ENCODE measurements at places on chromosomes 13 and 19. TPM values are rescaled to one million over a fixed set of nuclear protein-coding genes. Genes with fewer than 3 reads are reported as not detected.
A peak's percentile ranks its signal among the peaks of the same experiment; 100 is the strongest.

F7 gene
- total RNA-seq = 0.83 TPM

ZNF439 gene
- total RNA-seq = 0.07 TPM

BEST2 gene
- not detected for total RNA-seq

ZNF837 gene
- 9.1 TPM for total RNA-seq

GRCh38 chr13:21709697-21710096, 38.8 kb downstream of the FGF9 start:
- DNase-seq = no peak

GRCh38 chr13:94073007-94073744, 406.3 kb downstream of the DCT start:
- peak; percentile 12 for DNase-seq

GRCh38 chr13:39402221-39402970, 200.6 kb downstream of the LHFPL6 start:
- no peak for DNase-seq

- no peak for DNase-seq
Observed at GRCh38 chr13:57644106-57644505, 12.6 kb downstream of the PCDH17 start.

GRCh38 chr19:39937787-39938186, 3.4 kb upstream of the FCGBP start:
- no peak for DNase-seq

DNA sequence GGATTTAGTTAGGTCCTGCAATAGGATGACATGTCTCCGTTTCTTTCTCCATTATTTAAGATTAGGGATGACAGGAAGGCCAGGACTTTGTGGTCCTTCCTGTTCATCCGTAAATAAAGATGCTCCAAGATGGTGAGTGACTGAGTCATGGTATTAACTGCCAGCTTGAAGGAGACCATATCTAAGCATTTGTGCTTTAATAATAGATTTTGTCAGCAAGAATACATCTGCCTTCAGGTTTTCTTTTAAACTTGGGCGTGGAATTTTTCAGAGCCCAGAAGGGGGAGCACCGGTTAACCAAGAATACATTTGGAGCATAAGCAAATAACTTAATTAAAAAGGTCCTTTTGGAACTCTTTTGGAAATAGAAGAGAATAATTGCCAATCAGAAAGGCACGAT, 68.2 kb downstream of the ARHGAP35 start:
- no peak for DNase-seq

DNA sequence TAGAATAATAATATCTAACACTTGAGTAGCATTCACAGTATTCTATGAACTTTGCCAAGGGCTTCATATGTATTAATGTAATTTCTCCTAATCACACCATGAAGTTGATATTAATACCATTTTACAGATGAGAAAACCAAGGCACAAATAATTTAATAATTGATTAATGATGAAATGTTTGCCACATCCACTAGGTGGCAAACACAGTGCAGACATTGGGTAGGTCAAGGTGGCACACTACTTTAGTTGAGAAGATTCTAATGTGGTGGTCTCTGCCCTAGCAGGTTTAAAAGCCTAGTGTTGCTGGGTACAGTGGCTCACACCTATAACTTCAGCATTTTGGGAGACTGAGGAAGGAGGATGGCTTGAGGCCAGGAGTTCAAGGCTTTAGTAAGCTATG, 412.4 kb downstream of the SUCLA2 start:
- peak; percentile 12 for DNase-seq

DNA sequence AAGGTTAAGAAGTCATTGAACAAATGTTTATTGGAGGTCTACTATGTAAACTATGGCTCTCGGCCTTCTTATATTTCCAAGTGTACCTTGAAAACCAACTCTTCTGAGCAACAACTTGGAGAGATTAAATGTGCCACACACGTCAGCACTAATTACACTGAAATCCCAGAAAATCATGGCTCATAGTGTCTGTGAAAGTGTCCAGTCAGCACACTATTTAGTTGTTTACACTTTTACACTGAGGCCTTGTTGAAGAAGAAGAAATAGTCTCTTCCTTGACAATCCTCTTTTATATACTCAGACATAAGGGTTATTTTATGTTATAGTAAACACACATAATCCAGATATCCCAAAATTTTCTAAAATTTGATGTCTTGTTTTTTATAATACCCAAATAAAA, 30.9 kb upstream of the NBEA start:
- no peak for DNase-seq

DNA sequence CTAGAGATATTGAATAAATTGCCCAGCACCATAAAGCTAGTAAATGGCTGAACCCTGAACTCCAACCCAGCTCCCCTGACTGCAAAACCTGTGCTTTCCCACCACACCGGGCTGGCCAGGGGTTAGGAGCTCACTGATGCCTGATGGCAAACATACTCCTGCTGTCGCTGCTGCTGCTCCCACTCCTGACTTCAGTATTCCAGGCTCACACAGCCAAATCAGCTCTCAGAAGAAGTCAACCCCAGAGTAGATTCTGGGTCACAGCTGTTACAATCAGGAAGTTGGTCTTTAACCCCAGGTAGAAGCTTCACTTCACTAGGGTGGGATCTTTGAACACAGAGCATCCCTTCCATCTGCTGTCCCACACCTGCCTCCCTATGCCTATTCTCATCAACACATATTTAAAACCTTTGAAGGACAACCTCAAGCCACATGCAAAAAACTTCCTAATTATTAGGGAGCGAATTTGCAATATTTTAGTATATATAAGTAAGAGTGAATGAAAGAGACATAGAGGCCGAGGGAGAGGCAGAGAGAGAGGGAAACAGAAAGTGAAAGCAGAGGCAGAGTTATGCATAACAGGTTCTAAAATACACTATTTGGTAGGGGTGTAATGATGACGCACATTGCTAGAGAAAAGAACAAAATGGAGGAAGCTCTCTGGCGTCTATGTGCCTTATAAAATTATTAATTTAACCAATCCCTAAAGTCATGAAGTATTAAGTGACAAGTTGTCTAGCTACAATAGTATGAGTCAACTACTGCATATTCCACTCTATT, 99.4 kb upstream of the SERP2 start:
- no peak for DNase-seq

DNA sequence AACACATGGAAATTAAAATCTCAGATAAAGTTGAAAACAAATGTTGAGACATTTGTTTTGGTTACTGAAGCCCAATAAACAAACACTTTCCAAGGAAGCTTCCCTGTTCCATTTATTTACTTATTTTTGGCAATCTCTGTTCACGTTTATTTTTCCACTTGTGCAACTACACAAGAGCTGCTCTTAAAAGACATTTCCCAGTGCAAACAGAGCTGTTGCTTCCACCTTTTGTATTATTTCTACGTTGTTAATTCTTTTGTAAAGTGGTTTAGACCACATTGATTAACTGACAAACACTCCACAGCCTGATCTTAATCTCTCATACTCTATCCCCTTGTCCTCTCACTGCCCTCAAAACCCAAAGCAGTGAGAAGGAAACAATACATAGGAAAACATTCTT, 757.6 kb downstream of the LIG4 start:
- DNase-seq = no peak

- DNase-seq = no peak
Observed at GRCh38 chr19:30880151-30880550, 469.1 kb downstream of the TSHZ3 start.

DNA sequence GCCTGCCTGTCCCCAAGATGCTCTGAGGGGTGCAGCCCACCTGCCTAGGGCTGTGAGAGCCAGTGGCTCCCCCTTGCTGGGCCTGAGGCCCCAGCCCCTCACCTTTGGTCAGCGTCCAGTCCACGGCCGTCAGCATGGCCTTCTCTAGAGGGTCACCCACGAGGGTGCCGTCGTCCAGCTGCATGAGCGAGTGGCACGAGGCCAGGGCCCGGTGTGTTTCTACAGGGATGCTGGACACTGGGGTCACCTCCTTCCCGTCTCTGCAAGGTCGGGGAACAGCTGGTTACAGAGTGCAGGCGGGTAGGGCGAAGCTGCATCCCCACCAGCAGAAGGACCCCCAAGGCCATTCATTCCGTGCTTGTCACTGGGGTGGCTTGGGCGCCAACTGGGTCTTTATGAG, 9.0 kb downstream of the ATP13A1 start:
- DNase-seq = no peak

- DNase-seq = no peak
Observed at GRCh38 chr19:18777301-18778075, 13.6 kb downstream of the COMP start.

DNA sequence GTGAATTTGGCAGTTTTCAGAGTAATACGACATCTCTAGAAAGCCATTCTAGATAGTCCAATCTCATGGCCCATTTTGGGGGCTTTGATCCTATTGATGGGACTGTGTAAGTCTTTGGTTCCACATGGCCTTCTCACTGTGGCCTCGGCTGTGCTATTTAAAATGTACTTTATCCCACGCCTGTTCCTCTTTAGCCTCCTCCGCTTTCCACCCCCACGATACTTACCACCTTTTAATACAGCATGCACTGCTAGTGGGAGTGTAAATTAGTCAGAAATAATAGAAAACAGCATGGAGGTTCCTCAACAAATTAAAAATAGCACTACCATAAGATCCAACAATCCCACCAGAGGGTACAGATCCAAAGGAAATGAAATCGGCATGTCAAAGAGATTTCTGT, 28.3 kb upstream of the CEBPG start:
- no peak for DNase-seq

DNA sequence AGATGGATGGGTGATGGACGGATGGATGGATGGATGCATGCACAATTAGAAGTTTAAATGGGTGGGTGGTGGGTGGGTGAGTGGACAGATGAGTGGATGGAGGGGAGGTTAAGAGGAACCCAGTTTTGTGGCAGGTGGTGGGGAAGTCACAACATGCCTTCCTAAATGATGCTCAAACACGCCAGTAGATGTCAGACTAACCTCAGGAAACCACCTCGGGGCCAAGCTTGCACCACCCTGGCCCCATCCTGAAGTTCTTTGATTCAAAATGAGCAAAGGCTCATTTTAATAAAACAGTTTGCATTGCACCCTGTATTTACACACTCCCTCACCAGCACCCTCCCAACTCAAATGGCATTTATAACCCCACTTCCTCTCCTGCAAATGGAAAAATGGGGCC, 91.4 kb upstream of the CACNA1A start:
- DNase-seq = peak; percentile 83

DNA sequence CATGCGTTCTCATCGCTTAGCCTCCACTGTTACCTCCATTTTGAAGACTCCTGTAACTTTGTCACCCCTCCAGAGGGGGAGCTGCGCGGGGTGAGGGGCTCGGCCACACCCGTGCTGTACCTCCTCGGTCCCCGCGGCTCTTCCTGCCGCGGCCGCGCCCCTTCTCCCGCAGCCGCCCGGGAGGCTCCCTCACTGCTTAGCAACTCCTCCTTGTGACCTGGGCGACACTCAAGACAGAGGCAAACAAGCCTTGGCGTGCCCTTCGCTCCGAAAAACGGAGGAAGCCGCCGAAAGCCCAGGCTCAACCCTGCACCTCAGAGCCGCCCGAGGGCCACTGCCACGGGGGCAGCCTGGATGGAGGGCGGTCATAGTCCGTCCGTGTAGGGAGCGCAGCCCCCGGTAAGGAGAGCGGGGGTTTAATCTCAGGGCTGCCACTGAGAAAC, 494.3 kb downstream of the FOXO1 start:
- no peak for DNase-seq

DNA sequence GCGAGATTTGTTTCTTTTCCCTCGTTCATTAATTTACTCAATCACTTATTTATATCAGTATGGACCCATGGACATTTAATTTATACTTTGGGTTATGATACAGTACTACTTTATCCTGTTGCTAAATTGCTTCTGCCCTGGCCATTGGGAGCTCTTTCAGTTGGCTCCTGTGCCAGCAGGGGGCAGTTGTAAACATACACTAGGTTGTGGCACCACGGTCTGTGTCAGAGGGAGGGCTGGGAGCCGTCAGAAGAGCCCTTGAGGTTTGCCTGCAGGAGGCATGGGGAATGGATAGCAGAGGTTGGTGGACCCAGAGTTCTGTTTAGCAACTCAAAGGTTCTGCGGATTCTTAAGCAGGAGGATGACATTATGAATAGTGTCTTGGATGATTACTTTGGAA, 94.3 kb downstream of the ERCC5 start:
- no peak for DNase-seq

DNA sequence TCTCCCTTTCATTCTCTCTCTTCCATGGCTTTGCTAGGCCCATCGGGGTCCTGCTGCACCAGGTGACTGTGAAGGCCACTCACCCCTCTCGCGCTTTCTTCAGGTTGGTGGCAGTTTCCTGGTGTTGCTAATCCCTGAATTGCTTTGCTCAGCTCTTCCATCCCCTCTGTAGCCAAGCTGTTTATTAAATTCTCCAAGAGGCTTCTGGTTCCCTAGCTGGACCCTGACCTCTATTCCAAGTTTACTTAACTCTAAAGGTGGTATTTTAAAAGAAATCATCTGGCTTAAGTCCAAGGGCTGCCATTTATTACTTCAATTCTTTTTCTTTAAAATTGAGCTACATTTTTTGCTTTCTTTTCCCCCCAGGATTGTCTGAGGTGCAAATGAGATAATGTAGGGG, 32.7 kb upstream of the MICU2 start:
- DNase-seq = no peak

GRCh38 chr19:9941231-9941630, 4.9 kb upstream of the OLFM2 start:
- no peak for DNase-seq

DNA sequence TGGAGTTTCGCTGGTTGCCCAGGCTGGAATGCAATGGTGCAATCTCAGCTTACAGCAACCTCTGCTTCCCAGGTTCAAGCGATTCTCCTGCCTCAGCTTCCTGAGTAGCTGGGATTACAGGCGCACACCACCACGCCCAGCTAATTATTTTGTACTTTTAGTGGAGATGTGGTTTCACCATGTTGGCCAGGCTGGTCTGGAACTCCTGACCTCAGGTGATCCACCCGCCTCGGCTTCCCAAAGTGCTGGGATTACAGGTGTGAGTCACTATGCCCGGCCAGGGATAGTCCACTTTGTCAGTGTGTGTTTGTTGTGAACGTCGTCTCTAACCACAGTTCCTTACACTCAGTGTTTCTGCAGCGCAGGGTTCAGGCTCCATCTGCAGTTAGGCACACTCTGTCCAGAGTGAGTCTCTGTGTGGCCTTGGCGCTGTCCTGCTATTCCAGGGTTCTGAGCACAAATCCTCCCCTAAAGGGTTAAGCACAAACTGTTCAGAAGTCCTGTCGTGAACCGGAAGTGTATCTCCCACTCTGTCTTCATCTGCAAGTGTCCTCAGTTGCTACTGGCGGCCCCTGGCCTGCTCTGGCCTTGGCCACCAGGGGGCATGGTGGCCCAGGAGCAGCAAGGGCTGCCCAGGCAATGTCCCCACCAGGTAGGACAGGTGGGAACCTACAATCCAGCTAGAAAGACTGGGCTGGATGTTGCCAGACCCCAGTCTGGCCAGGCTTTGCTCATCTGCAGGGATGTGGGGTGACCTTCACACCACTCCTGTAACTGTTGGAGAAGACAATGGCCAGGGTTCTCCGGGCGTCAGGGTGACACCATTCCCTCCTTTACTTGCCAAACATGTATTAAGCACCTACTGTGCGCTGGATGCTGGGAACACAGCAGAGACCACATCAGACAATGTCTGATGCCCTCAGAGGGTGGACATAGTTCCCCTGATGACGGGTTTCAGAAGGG, 38.8 kb upstream of the GATAD2A start:
- peak; percentile 79 for DNase-seq

GRCh38 chr13:51647067-51647466, 62.8 kb downstream of the WDFY2 start:
- DNase-seq = no peak

All from cardiac muscle cell (in vitro differentiated cells and primary cell).